ENCODE measurements at places on chromosomes 7 and 10. TPM values are rescaled to one million over a fixed set of nuclear protein-coding genes. Genes with fewer than 3 reads are reported as not detected.
A peak's percentile ranks its signal among the peaks of the same experiment; 100 is the strongest.

GRCh38 chr10:117601716-117602115 lies 59.2 kb downstream of the EMX2 start:
- DNase-seq: no peak
- no peaks in the 10 kb centered on the region for H3K36me3 ChIP-seq
- no peak overlapping the region for H3K27ac ChIP-seq
- H3K4me1 ChIP-seq: no peaks in the 10 kb centered on the region
- H3K4me3 ChIP-seq: no peak overlapping the region
- peaks cover 62% of the 10 kb centered on the region for H3K27me3 ChIP-seq

- no peaks in the 10 kb centered on the region for H3K36me3 ChIP-seq
- H3K4me3 ChIP-seq: no peak overlapping the region
- H3K4me1 ChIP-seq: no peaks in the 10 kb centered on the region
- H3K27ac ChIP-seq: no peak overlapping the region
Observed at GRCh38 chr7:45588466-45588865, 14.3 kb downstream of the ADCY1 start.

DNA sequence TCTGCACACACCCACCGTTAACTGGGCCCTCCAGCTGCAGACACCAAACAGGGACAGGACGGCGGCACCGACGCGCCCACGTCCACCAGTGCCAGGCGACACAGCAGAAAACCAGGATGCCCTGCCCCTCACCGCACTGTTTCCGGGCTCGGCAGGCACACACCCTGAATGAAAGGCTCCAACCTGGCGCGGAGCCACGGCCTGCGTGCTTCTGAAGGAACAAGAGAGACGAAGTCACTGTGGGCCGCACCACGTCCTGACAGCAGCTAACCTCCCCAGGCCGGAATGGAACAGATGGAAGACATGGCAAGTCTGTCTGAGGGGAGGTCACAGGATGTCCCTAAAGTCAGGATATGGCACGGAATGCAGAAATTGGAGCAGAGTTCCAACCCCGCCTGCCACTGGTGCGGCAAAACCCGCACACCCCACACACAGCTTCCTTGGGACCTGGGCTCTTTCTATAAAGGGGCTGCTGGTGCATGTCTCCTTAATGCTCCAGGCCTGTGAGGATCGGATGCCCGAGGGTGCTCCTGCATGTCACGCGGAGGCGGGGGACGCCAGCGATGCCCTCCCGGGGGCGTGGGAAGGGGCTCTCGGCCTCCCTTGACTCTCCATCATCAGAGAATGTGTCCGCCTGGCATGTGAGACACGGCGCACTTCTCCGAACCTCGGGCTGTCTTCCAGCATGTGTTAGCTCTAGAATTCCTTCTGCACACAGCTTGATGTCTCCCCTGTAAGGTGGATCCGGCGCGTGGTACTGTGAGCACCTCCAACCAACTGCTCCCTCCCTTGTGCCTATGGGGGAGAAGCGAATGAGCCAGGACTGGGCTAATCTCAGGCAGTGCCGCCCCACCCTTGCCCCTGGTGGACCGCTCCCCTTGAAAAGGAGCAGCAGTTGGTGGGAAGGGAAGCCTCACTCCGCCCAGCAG lies 3.9 kb upstream of the GPER1 start:
- H3K27me3 ChIP-seq: no peaks in the 10 kb centered on the region
- H3K4me1 ChIP-seq: peaks cover 43% of the 10 kb centered on the region
- no peak overlapping the region for H3K27ac ChIP-seq
- no peak overlapping the region for H3K4me3 ChIP-seq
- peak; percentile 42 for DNase-seq
- no peaks in the 10 kb centered on the region for H3K36me3 ChIP-seq

- DNase-seq: no peak
- H3K27me3 ChIP-seq: no peaks in the 10 kb centered on the region
- peaks cover 4% of the 10 kb centered on the region for H3K4me1 ChIP-seq
- H3K36me3 ChIP-seq: peaks cover 69% of the 10 kb centered on the region
- H3K27ac ChIP-seq: no peak overlapping the region
- no peak overlapping the region for H3K4me3 ChIP-seq
Observed at GRCh38 chr7:135573541-135573940, 15.8 kb downstream of the NUP205 start.

DNA sequence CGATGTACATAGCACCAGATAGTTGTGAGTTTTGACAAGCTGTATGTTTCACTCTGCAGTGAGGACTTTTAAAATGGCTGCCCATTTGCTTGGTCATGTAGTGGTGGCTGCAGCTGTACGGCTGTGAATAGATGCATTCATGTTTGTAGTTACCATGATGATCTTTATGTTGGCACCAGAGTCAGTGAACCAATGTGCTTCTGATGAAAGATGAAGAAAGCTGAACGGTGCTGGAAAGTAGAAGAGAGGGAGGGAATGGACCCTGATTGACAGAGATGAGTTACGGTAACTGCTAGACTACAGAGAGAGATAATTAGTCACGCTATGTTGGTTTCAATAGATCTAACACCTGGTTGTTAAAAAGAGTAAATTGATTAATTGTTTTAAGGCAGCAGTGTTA lies 256.8 kb downstream of the CELF2 start:
- H3K27me3 ChIP-seq: no peaks in the 10 kb centered on the region
- no peak overlapping the region for H3K27ac ChIP-seq
- H3K4me1 ChIP-seq: peaks cover 19% of the 10 kb centered on the region
- peaks cover 65% of the 10 kb centered on the region for H3K36me3 ChIP-seq
- no peak for DNase-seq
- no peak overlapping the region for H3K4me3 ChIP-seq

DNA sequence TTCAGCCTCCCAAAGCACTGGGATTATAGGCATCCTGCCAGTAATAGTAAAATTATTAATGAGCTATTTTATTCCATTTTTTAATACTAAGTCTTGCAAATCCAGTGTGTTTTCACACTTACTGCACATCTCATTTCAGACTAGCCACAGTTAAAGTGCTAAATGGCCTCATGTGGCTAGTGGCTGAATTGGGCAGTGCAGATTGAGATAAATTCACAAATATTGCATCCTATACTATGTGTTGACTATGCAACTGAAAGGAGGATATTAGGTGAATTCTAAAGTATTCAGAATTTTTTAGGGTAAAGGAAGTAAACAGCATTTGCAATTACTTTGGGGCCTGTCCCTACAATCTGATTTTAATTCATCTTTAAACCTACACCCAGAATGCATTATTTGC lies 10.2 kb downstream of the APBB1IP start:
- no peaks in the 10 kb centered on the region for H3K36me3 ChIP-seq
- DNase-seq: no peak
- no peak overlapping the region for H3K27ac ChIP-seq
- H3K4me1 ChIP-seq: no peaks in the 10 kb centered on the region
- no peak overlapping the region for H3K4me3 ChIP-seq

DNA sequence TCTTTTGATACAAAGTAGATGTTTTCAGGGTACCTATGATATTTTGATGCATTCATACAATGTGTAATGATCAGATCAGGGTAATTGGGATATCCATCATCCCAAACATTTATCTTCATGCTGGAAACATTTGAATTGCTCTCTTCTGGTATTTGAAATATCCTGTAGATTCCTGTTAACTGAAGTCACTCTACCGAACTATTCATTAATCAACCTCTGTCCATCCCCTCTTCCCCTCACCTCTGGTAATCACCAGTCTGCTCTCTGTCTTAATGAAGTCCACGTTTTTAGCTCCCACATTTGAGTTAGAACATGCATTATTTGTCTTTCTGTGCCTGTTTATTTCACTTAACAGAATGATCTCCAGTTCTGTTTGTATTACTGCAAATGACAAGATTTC lies 11.3 kb downstream of the MTG1 start:
- H3K4me1 ChIP-seq: peaks cover 5% of the 10 kb centered on the region
- H3K27me3 ChIP-seq: no peaks in the 10 kb centered on the region
- no peak overlapping the region for H3K4me3 ChIP-seq
- no peak overlapping the region for H3K27ac ChIP-seq
- peaks cover 93% of the 10 kb centered on the region for H3K36me3 ChIP-seq

DNA sequence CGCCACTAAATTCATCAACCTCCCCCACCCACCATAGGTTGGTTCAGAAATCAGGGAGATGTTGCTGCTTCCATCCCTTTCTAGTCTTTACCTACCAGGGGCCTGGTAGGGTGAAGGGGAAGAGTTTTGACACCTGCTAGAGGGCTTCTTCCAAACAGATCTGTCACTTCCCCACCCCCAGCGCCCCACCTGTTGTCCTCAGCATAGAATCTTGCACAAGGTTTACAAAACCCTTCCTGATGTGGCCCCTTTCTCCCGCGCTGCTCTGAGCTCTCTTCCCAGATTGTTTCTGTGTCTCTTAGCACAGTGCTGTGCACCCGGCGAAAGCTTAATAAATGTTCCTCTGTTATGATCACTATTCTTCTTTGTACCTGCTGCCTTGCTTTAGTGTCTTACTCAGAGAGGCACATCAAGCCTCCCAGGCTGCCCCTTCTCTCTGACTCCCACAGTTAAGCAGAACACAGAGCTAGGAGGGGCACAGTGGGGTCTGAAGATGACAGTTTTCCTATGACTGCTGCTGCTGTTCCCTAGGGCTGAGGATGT lies 11.2 kb upstream of the C10orf95 start:
- peaks cover 32% of the 10 kb centered on the region for H3K4me1 ChIP-seq
- H3K4me3 ChIP-seq: peak overlapping the region; percentile 43
- H3K36me3 ChIP-seq: no peaks in the 10 kb centered on the region
- H3K27ac ChIP-seq: no peak overlapping the region

GRCh38 chr10:78768876-78769275 lies 299.9 kb upstream of the ZMIZ1 start:
- H3K36me3 ChIP-seq: no peaks in the 10 kb centered on the region
- no peak overlapping the region for H3K27ac ChIP-seq
- DNase-seq: no peak
- peaks cover 18% of the 10 kb centered on the region for H3K4me1 ChIP-seq
- no peak overlapping the region for H3K4me3 ChIP-seq

GRCh38 chr10:72218325-72218724 lies 2.2 kb upstream of the ASCC1 start:
- H3K4me3 ChIP-seq: peak overlapping the region; percentile 69
- H3K27me3 ChIP-seq: no peaks in the 10 kb centered on the region
- peaks cover 17% of the 10 kb centered on the region for H3K36me3 ChIP-seq
- peak overlapping the region; percentile 98 for H3K27ac ChIP-seq
- no peak for DNase-seq

GRCh38 chr7:81929386-81929785 lies 159.5 kb upstream of the HGF start:
- H3K4me1 ChIP-seq: peaks cover 6% of the 10 kb centered on the region
- no peaks in the 10 kb centered on the region for H3K36me3 ChIP-seq
- H3K27me3 ChIP-seq: no peaks in the 10 kb centered on the region
- no peak overlapping the region for H3K27ac ChIP-seq
- no peak overlapping the region for H3K4me3 ChIP-seq

DNA sequence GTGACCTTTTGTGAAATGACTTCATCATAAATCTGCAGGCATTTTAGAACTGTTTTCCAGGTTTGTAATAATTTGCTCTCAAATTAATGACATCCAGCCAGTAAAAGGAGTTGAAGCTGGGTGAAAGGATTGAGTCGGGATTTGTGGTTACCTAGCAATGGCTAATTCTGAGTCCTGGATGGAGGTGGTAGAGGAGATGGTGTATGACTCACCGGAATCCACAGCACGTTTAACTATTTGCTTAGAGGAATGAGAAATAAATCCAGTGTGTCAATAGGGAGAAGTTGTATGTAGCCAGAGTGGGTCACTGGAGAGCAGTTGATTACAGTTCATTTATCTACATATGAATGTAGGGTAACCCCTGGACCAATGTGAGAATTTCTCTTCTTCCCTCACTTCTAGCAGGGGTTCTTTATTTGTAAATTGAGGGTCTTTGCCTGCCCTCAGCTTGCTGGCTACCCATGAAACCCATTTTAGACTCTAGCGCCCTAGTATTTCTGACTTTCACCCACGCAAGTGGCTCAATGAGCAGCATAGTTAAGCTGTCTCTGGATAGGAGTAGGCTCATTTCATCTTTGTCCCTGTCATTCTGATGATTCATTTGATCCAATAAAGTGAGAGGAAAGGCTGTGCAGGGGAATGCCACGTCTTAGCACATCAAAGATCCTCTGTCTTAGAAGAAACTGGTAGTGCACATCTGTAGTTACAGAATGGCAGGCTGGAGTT lies 547.8 kb downstream of the SORCS3 start:
- no peak overlapping the region for H3K27ac ChIP-seq
- no peak overlapping the region for H3K4me3 ChIP-seq
- no peak for DNase-seq
- H3K4me1 ChIP-seq: no peaks in the 10 kb centered on the region
- H3K36me3 ChIP-seq: no peaks in the 10 kb centered on the region
- no peaks in the 10 kb centered on the region for H3K27me3 ChIP-seq

- peaks cover 2% of the 10 kb centered on the region for H3K4me1 ChIP-seq
- H3K4me3 ChIP-seq: no peak overlapping the region
- H3K27me3 ChIP-seq: peaks cover 53% of the 10 kb centered on the region
- no peaks in the 10 kb centered on the region for H3K36me3 ChIP-seq
Observed at GRCh38 chr10:1557081-1557480, 180.2 kb downstream of the ADARB2 start.

DNA sequence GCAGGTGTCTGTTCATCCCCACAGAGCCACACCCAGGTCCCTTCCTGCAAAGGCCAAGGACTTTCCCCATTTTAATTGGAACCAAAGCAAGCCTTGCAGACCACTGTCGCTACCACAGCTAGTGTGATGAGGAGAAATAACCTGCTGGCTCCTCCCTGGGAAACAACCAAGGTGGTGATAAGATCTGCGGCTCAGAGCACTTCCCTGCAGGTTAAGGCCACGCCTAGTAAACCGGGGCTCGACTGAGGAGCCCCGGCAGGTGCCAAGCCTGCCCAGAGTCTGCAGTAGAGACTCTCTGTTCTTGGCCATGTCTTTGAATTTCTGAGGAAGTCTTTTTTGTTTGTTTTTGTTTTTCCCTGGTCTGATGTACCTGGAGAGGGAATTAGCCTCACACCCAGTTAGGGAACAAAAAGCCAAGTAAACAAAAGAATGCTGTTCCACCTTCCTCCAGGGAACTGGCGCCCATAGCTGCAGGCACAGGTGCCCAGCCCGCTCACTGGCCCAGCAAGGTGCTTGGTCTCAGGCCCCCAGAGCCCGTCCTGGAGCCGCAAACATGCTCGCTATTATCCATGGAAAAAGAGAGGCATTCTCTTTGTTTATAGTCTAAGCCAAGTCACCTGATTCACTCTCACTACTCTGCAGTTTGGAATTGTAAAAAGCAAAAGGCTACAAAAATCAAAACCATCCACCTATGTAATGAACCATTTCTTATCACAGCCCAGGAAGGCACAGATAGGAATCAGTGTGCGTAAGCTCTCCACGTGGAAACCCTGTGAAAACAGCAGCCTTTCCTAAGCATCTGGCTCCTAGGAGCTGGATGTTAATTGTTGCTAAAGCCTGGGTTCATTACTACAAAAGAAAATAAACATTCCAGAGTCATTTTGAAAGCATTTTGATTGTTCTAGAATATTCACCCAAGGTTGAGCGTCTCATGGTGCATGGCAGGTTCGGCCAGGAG lies 2.7 kb downstream of the GPR146 start:
- H3K4me1 ChIP-seq: peaks cover 92% of the 10 kb centered on the region
- no peaks in the 10 kb centered on the region for H3K27me3 ChIP-seq
- H3K36me3 ChIP-seq: no peaks in the 10 kb centered on the region
- no peak overlapping the region for H3K4me3 ChIP-seq
- DNase-seq: no peak

The ELN gene
- total RNA-seq: 51.6 TPM

The PTPN12 gene
- 52.2 TPM for total RNA-seq

The GPER1 gene
- 3.0 TPM for total RNA-seq

The BICC1 gene
- total RNA-seq: 5.7 TPM

The SLC16A12 gene
- total RNA-seq: 2.0 TPM

The ECHS1 gene
- 212 TPM for total RNA-seq

The IDI2 gene
- total RNA-seq: 0.33 TPM

The TEX36 gene
- total RNA-seq: not detected

The ZKSCAN1 gene
- 37.1 TPM for total RNA-seq

The FKBP9 gene
- 112 TPM for total RNA-seq

The NUTM2B gene
- total RNA-seq: 0.52 TPM
